ENCODE measurements at places on chromosomes 1 and 21. TPM values are rescaled to one million over a fixed set of nuclear protein-coding genes. Genes with fewer than 3 reads are reported as not detected.

DNA sequence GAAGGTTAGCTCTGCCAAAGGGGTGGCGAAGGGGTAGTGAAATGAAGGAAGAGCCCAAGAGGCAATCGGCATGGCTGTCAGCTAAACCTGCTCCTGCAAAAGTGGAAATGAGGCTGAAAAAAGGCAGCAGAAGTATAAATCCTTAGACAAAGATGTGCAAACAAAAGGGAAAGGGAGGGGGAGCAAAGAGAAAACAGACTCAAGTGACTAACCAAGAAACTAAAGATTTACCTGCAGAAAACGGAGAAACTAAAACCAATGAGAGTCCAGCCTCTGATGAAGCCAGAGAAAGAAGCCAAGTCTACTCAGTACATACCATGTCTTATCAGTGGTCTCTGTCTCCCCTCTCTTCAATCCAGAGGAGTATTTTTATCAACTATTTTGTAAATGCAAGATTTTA lies 25.4 kb downstream of the SCAF4 start:
- no peak for DNase-seq

DNA sequence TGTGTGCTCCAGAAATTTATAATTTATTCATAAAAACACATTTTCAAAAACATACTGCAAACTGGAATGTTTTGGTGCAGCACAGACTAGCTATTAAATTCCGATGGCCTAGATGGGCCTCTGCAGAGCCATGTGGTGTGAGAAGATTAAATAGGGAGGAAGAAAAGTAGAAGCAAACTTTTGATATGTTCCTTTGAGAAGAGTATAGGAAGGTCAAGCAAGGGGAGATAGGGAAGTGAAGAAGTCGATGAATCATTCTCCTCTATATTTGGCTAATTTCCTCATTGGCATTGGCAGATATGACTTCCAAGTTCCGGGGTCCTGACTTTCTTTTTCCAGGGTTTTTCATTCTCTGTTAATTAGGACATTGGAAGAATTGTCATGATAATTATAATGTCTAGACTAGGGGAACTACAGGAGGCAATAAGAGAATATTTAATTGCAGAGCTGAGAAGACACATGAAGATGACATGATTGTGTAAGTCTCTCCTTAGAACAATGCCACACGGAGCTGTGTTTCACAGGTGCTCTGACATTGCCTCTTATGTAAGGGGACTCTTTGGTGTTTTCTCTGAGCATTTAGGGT lies 19.3 kb upstream of the ZNF326 start:
- DNase-seq: no peak

- DNase-seq: no peak
Observed at GRCh38 chr21:41217671-41218385, 49.9 kb downstream of the BACE2 start.

DNA sequence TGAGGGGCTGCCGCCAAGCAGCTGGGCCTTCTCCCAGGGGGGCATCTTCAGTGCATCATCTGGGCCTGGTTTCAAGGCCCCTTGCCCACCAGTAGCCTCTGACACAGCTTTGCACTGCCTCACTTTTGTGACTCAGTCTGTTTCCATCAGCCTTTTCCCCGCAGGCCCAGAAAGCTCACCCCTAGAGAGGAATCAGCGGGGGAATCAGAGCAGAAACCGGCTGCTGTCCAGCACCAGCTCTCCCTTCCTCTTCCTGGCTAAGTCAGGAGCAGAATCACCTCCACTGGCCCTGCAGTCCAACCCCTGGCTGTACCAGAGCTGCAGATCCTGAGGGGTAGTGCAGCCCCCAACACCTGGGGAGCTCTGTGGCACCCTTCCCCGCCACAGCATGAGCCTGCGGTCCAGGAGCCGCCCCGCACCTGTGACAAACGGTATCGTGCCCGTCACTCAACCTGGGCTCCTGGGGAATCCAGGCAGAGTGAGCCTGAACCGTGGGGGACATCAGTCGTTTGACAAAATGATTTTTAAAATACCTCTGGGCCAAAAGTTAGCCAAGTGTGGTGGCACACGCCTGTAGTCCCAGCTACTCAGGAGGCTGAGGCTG lies 83.3 kb upstream of the TMEM51 start:
- no peak for DNase-seq

ATPAF1 gene
- 42.5 TPM for total RNA-seq

DNA sequence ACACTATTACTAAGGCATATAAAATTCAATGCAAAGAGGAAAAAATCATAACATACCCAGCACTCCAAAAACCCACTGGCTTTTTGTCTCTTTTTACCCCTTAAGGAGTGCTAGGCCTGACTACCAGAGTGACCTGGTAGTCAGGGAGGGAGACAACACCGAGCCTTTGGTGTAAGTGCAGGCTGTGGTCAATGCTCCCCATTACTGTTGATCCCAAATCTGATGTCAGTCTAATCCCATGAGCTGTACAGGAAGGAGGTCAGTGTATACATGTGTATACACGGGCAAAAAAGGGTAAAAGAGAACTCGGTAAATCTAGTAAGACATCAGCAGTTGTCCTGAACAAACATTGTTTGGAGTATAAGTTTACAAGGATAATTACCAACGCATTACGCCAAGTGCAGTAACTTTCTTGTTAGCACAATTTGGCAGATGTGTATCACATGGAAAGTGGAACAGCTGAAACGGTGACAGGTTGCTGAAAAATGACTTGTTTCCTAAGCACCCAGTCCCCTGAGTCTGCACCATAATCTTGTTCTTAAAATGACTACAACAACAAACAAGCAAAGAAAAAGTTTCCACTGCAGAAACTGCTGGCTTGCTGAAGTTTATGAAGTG lies 217.9 kb downstream of the KCNH1 start:
- DNase-seq: no peak

CD1D gene
- 1.7 TPM for total RNA-seq

ELAPOR1 gene
- 0.75 TPM for total RNA-seq

GRCh38 chr21:36610201-36610600 lies 88.7 kb upstream of the SIM2 start:
- DNase-seq: no peak

- DNase-seq: no peak
Observed at GRCh38 chr1:74266001-74266400, 30.8 kb downstream of the TNNI3K start.

- DNase-seq: no peak
Observed at GRCh38 chr1:110620686-110621085, 14.5 kb upstream of the KCNA2 start.

DNA sequence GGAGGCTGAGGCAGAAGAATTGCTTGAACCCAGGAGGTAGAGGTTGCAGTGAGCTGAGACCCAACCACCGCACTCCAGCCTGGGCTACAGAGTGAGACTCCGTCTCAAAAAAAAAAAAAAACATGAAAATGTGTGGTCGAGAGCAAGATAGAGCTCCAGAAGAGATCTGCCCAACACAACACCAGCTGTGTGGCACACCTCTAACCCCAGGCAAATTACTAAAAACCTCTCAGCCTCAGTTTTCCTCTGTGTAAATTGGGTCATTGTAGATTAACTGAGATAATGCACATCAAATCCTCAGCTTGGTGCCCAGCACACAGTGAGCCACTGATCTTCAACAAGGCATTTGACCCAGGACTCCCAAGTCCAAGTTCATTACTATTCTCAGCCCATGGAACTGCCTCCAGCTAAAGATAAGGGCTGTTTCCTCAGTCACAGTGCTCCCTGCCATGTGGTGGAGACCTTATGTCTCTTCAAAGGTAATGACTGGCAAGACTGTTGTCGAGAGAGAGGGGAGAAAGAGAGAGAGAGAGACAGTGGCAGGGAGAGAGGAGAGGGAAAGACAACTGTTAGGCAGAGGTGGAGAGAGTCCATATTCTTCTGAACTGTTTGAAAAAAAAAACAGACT lies 58.1 kb downstream of the PTP4A2 start:
- DNase-seq: no peak

NMNAT2 gene
- 0.99 TPM for total RNA-seq

GRCh38 chr1:174074757-174075156 lies 52.6 kb upstream of the RC3H1 start:
- DNase-seq: no peak

DNA sequence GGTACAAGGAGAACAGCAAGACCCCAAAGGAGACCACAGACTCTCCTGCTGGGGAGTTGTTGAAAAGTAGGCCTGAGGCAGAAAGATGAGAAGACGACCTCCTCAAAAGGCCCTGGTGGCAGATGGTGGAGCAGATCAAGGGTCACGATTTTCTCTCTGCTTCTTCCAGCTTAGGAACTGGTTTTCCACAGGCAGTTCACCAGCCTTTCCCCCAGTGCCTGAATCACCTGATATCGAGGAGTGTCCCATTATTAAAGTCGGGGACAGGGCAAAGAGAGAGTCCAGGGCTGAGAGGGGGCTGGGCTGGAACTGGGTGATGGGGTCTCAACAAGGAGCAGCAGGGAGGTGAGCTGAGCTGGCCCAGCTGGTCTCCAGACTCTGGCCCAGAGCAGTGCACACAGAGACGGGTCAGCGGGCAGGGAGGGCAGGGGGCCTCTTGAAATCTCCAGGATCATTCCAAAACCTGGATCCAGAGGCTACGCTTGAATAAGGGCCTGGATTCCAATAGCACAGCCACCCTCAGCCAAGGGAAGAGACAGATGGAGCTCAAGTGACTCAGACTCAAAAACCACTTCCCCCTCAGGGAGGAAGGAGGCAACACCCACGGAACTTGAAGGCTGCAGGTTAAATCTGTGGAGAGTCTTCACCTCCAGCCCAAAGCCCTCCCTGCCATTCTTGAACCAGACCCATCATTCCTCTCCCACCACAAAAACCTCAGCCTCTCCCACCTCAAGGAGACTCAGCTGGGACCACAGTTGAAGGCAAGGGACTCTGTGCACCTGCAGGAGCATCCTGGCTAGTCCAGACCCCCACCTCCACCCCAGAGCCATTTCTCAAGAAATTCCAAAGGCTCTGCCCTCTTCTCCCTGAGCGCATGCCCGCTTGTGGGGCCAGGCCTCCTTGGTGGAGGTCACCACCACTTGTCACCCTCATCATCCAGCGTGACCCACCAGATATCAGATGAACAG lies at the start of gene S100A5:
S100A5 (minus strand) TSS at position 541 of the 968 bp plus-strand sequence. CDS start 743 bp downstream, outside the sequence.
- no peak for DNase-seq

DNA sequence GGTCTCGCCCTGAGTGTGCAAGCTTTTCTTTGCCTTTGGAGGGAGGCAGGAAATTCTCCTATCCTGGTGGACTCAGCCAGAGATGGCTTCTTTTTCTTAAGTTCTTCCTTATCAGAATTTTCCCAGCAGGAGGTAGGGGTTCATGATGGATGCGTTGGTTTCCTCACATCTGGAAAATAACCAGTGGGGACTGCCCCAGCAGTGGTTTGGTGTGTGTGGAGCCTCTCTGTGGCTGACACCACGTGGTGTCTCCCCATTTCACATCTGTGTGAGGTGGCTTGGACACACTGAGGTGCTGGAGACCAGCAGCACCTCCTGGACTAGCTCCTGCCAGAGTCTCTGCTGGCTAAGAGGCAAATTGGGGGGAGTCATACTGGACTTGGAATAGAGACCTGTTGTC lies 32.6 kb downstream of the B3GALT5 start:
- DNase-seq: peak; percentile 13

GRCh38 chr1:207389728-207390464 lies 64.2 kb upstream of the CR2 start:
- no peak for DNase-seq

DNA sequence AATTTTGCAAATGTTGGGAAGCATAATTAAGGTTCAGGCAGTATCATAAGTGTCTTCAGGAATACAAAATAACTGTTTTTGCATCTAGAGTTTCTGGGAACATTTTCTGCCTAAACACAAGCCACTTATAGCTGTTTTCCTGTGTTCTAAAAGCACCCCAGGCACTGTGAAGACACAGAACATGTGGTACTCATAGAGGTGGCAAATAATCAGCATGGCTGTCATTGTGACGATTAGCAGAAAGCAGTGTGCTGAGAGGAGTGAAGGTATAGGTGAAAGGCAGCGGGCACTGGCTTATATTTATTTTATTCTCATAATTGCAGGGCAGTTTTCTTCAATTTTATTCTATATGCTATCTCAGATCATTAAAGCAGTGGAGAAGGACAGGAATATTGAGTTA lies 119.6 kb downstream of the LRRC53 start:
- DNase-seq: no peak

- no peak for DNase-seq
Observed at GRCh38 chr1:180930687-180931086, 18.0 kb downstream of the KIAA1614 start.

PLA2G2D gene
- total RNA-seq: not detected

DNA sequence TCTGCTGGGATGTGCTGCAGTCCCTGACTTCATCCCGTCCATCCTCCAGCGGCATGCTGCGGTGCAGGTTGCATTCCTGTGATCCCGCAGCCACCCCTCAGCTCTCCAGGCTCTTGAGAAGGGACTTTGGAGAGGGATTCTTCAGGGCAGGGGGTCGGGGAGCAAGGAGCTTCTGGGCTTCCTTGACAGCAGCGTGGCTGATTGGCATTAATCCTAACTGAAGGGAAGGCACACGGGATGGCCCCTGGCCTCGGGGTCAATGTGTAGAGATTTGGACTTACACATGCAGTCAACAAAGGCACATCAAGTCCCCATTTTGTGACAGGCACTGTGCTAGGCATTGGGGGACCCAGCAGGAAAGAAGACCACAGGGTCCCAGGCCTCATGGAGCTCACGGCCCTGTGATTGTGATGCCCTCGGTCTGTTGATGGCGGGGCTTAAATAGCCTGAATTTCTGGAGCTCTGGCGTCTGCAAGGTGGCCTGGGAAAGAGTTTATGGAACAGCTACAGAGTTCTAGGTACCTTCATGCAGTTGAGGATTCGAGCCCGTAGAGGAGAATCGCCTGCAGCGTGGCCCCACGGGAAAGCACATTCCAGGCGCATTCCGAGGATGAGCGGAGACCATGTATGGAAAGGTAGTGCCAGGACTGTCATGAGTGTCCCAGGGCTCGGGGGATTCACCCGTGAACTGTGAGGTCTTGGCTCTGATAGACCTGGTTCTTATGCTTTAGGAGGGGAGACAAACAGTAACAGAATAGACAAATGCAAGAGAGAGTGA lies 20.1 kb downstream of the PSEN2 start:
- DNase-seq: no peak

- DNase-seq: no peak
Observed at GRCh38 chr1:87685311-87686135, 356.8 kb downstream of the LMO4 start.

GRCh38 chr1:180230791-180231505 lies 884 bp downstream of the LHX4 start:
- no peak for DNase-seq

TNN gene
- total RNA-seq: not detected

GRCh38 chr1:180778782-180779398 lies 133.8 kb upstream of the KIAA1614 start:
- no peak for DNase-seq

GRCh38 chr1:110018396-110018795 lies 16.0 kb upstream of the STRIP1 start:
- no peak for DNase-seq

NUP210L gene
- 0.39 TPM for total RNA-seq

SYPL2 gene
- total RNA-seq: 2.0 TPM

AGMAT gene
- 2.0 TPM for total RNA-seq

- no peak for DNase-seq
Observed at GRCh38 chr21:34844924-34845238, 176.1 kb downstream of the CLIC6 start.

DNA sequence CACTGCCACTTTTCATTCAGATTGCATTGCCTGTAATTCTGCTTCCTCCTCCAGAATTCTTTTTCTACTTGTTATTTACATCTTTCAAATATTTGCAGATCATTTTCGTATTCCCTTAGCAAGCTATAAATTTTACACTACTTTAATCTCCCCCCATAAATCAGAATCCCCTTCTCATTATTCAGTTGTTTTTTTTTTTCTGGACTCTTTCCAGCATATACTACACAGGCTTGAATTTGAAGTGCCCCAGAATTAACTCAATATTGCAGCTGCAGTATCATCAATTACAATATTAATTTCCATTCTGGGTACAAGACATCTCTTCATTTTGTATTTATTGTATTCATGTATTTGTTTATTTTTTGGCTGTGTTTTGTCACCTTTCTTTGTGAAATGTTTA lies 1494.3 kb downstream of the AMY1C start:
- DNase-seq: no peak

Data from ureter (tissue), 1 donor.